ENCODE measurements at places on chromosomes 4 and X.
A peak's percentile ranks its signal among the peaks of the same experiment; 100 is the strongest.

DNA sequence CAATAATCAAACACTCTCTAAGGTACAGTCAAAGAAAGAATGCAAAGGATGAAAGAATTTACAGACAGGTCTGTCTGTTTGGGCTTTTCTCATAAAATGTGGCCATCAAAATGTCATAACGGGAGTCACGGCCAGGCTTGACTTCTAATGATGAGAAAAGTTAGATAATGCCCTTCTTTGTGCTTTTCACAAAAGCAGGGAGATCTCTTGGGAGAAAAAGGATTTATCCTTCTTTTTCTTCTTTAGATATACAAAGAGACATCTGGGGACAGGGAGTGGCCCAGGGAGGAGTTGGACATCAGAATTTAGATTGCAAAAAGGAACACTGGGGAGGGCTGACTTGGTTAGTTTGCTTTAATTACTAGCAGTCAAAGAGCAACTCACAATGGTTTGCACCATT, 93.1 kb downstream of the SLC39A8 start:
- DNase-seq, result no peak

DNA sequence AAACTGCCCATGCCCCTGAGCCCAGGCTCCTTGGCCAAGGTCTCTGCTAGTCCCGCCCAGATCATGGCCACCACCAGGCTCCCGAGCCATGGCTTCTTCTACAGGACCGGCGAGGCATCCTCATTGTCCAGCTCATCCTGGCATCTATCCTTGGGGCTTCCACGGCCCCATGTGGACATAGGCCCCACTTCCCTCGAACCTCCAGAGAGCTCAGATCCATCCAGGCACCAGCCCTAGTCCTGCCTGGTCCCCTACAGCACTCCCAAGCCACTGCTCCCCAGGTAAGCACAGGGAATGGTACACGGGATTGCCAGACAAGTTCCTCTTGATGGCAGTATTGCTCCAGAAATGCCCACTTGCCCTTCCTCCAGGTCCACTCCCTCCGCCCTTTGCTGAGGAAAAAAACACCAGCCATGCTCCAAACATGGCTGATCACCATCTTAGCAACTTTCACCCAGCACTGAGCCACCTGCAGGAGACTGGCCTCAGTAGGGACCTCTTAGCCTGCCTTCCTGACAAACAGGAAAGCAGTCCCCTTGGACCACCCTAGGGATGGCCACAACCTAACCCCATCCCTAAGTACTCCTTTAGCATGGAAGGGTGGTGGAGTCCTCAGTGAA, 272.1 kb upstream of the AGTR2 start:
- DNase-seq, result no peak

GRCh38 chr4:173288296-173288695, 45.9 kb downstream of the HMGB2 start:
- DNase-seq, result peak; percentile 28

DNA sequence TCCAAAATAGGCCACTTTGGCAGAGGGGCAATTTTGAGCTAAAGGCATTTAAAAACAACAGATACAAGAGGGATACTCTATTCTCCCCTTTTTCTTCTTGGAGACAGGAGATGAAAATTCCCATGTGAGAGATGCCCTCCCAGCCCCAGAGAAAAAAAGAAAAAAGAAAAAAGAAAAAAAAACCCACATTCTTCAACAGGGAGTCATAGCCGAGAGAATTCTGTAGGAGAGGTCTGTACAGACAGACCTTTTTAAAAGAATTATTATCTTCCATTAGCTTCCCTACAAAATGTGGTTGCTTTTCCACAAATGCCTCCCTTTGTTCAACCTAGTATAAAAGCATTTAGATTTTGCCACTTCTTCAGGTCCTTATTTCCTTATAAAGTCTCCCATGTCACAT, 89.9 kb downstream of the SPCS3 start:
- DNase-seq, result peak; percentile 32

- DNase-seq, result no peak
Observed at GRCh38 chrX:136778916-136779315, 1.8 kb downstream of the ARHGEF6 start.

GRCh38 chr4:73340917-73341316, 63.2 kb upstream of the ALB start:
- DNase-seq, result no peak

GRCh38 chrX:13697976-13698375, 9.0 kb downstream of the RAB9A start:
- no peak for DNase-seq

DNA sequence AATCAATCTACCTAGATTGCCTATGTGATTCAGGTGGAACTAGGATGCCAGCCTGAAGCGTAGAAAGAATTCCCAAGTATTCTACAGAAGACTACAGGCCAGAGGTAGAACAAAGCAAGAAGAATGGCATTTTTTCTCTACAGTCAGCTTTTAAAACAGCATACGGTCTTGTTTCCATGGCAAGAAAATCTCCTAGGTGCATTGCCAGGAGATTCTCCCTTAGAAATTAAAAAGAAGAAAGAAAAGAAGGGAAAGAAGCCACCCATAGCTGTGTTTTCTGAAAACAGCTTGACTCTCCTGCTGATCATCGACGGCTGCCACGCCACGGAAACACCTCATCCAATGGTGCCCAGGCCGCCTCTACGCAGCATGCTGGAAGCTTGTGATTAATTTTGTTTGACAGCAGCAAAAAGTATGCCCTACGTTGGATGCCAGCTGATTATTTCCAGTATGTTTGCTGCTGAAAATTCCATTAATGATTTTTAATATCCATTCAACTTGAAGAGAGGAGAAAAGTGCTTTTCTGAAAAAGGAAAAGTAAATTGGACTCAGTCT, 24.1 kb downstream of the ANK2 start:
- no peak for DNase-seq

GRCh38 chr4:104446431-104447278, 48.0 kb downstream of the CXXC4 start:
- DNase-seq, result no peak

DNA sequence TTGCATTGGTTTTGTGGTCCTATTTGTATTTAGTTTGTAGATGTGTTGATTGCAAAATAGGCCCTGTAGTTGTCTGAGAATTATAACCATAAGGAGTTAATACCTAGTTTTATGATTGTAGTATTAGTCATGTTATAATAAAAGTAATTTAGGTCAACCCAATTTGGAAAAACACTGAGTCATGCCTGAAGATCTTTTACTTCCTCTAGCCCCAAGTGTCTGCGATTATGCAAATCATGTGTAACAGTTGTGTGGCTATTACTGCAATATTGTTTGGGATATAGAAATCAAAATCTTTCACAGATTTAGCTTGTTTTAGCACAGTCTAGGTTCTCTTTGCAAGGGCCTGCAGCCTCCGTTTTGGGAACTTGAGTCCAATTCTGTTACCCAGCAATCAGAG, 12.6 kb downstream of the SRD5A3 start:
- peak; percentile 89 for DNase-seq

GRCh38 chrX:119871245-119871598, 311 bp downstream of the RNF113A start:
- no peak for DNase-seq

GRCh38 chr4:61401771-61402170, 201.6 kb downstream of the ADGRL3 start:
- DNase-seq, result no peak

DNA sequence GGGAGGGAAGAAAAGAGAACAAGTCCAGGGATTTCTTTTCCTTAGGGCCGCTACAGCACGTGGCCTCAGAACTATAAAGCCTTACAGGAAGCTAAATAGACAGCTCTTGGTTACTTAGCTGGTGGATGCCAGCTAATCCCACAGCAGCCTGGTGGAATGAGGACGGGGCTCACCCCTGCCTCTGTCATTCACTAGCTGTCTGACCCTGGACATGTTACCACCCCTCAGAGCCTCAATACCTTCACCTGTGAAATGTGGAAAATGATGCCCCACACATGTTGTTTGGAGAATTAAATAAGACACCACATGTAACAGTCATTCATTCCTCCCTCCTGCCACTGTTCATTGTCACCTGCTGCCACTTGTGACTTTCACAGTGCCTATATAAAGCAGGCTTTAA, 15.7 kb downstream of the CCKAR start:
- no peak for DNase-seq

DNA sequence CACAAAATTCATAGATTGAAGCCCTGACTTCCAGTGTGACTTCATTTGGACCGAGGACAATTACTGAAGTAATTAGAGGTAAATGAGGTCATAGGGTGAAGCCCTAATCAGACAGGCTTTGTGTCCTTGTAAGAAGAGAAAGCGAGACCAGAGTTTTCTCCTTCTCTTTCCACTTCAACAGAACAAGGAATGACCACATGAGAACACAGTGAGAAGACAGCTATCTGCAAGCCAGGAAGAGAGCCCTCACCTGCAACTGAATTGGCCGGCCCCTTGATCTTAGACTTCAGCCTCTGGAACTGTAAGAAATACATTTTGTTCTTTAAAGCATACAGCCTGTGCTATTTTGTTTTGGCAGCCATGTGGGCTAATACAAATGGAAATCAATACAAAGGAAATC, 67.1 kb upstream of the PRKG2 start:
- no peak for DNase-seq

DNA sequence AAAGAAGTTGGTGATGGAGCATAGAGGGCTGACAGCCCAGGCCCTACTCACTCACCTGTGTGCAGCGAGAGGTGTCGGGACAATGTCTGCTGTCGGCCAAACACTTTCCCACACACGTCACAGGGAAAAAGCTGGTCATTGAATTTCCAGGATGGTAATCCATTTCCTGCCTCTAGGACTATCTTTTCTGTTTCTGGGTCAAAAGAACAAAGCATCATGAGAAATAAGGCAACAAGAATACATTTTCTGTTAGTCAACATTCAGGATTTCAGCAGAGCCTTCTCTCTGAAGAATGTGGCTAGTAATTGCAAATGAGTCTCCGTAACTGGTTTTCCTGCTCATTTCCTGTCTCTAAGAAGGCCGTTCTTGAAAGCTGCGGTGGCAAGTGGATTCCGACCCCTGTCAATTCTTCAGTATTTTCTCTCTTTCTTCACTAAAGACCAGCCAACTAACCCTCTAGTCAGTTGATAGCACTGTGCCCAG, 99.4 kb downstream of the C4orf51 start:
- DNase-seq, result no peak

DNA sequence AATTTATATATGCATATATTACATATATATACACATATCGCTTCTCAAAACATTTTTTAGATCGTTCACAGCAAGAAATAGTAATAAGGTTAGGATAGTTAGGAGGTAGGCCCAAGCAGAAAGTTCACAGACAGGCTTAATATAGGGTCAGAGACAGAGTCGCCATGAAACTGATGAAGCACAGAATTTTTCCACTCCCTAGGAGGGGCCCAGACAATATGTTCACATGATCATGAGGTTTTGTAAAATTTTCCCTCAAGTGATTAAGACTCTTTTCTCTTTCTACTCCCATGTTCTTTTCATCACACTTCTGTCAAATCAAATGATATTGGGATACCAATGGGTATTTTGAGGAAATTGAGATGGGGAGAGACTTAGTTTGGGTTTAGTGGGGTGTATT, 5.2 kb upstream of the ENAM start:
- DNase-seq, result no peak

DNA sequence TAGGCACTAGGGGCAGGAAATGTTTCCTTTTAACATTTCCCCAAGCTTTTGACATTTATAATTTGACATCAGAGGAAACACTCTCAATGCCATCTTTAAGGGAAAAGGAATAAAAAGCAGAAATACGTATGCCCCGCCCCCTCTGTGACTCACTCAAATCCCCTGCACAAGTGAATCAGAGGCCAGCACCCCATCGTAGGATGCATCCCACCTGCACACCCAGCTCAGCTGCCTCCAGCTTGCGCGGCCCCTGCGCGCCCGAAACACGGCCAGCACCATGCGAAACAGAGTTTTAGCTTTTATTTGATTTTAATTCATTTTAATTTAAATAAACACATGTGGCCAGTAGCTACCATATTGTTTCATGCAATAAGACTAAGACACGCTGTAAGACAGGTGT, 29.5 kb downstream of the ABLIM2 start:
- no peak for DNase-seq

- no peak for DNase-seq
Observed at GRCh38 chr4:158840131-158840530, 71.3 kb downstream of the FNIP2 start.

DNA sequence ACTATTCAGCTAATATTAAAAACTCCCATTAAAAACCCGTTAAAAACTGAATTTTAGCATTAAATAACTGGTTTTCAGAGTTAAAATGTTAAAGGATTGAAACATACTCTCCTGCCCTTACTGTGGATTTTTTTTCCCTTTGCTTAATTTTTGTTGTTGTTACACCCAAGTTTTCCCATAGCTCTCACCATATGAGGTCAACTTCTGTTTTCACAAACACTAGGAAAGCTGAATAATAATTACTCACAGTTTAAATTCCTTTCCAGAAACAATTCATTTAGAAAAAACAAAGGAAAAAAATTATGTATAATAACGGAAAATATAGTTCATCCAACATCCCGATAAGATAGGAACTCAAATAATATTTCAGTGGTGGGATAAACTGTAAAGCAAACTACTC, 129.0 kb downstream of the PPP3CA start:
- no peak for DNase-seq

DNA sequence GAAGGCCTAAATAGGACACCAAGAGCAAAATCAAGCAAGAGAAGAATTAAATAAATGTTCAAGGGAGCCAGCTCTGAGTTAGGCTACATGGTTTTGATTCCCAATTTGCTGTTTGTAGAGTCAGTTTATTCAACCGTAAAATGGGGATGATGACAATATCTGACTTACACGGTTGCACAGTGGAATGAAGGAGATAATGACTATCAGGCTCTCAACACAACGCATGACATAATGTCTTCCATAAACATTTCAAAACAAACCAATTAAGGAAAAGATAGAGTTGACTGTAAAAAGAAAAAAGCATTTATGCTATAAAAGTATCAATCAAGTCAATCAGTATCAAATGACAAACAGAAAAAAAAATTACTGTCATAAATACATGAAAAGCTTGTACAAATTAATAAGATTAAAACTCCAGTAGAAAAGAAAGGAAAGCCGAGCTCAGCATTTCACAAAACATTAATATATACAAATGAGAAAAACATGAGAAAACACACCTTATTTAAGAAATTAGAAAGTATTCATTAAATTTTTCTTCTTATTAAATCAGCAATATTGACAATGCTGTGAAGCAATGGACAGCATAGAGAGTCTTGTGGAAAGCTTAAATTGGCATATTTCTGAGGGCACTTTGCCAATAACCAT, 179.0 kb downstream of the SCFD2 start:
- no peak for DNase-seq

- DNase-seq, result peak; percentile 69
Observed at GRCh38 chr4:2806390-2807355, 13.8 kb downstream of the SH3BP2 start.

GRCh38 chrX:152428120-152428519, 23.0 kb downstream of the GABRA3 start:
- no peak for DNase-seq
